ENCODE measurements at places on chromosomes 4 and X.
A peak's percentile ranks its signal among the peaks of the same experiment; 100 is the strongest.

- no peak for DNase-seq
These were observed 2.7 kb upstream of the SMIM20 start for GRCh38 chr4:25911356-25911755.

GRCh38 chr4:52001616-52002015 is 18.5 kb downstream of the LRRC66 start:
- DNase-seq, result no peak

DNA sequence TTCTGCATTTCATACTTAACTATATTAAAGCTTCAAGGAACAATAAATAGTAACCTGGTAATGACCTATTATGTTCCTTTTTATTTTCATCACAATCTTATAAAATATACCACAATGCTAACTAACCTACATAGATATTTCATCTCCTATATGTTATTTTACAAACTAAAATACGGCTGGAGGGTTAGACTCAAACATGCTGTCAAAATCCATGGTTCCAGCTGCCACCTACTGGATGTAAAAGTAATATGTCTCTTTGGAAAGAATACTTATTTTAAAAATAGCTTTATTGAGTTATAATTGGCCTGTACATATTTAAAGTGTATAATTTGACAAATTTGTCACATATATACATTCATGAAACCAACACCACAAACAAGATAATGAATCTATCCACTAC is 15.0 kb downstream of the RGN start:
- DNase-seq, result no peak

DNA sequence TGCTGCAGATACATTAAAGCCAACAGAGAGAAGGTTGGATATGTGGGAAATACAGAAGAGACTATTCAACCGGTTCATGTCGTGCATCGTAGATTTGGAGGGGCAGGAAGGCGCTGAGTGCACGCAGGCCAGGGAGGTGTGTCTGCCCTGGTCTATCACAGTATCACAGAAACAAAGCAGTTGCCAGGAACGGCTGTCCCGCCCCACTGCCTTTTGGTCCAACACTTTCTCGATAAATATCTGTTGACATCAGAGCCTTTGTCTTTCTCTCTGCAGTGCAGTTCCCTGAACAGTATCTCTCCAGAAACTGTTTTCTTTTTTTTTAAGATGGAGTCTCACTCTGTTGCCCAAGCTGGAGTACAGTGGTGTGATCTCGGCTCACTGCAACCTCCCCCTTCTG is 151.1 kb upstream of the BCOR start:
- no peak for DNase-seq

DNA sequence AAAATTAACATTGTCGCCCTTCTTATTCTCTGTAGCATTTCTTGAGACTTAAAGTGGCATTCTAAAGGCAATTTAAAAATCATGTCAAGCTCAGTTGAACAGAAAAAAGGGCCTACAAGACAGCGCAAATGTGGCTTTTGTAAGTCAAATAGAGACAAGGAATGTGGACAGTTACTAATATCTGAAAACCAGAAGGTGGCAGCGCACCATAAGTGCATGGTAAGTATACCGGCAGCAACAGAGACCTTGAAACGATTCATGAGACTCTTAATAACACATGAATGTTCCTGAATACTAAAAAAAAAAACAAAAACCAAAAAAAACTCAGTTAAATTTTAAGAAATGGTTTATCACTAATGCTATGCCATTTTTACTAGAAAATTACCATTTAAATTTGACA is 82.4 kb upstream of the HPRT1 start:
- DNase-seq, result no peak

- DNase-seq, result no peak
These were observed 15.8 kb upstream of the DHRSX start for GRCh38 chrX:2516623-2517022.

- no peak for DNase-seq
These were observed 733 bp downstream of the CCNA2 start for GRCh38 chr4:121822796-121823504.

DNA sequence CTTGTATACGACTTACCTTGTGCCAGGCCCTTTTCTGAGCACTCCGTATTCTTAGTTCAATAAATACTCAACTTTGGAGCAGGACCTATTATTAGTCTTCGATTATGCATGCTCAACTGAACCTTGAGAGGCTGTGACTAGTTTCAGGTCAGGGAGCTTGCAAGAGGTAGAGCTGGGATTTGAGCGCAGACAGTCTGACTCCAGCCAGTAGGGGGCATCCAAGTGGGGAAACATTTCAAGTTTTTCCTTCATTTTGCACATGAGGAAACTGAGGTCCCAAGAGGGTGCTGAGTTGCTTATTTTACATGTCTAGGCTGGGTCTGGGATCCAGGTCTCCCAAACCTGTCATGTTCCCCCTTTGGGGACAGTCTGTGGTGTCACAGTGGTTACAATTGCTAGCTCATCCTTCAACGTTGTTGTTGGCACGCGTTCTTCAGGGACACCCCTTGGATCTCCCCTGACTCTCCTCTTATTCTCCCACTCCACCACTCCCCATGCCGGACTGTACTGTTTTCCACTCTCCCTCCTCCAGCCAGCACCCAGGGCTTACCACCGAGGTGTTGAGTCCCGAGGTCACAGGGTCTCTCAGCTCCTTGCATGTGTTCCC is 6.7 kb upstream of the PRICKLE3 start:
- no peak for DNase-seq

GRCh38 chr4:6471307-6472007 is 957 bp downstream of the PPP2R2C start:
- no peak for DNase-seq

DNA sequence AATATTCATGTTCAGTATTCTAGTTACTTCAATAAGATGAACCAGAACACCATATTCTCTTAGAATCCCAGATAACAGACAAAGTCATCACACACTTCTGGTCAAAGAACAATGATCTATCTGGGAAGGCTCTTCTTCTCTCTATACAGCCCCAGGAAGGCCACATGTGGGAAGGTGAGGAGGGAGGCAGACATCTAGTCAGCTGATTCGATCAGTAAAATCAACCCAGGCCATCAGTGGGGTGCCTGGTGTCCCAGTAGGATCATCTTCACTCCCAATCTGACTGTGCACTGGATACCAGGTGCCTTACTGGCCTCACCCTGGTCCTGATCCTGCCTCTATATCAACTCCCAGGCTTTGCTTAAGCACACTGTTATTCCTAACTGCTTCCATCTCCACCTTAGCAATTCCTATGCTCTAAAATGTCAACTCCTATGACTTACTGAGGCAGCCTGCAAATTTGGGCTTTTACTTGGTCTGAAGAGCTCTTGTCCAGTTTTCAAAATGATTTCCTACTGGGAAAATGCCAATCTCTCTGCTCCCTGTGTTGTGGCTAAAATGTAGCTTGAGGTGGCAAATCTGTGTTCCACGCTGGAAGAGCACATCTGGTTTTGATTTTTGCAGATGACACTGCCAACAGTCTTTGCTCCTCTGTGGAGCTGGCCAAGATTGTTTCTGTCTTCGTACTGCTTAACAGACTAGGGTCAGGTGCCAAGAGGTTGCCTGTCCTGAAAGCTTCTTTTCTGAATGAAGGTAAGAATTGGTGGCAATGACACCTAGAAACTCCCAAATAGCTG is 128.7 kb downstream of the MGST2 start:
- no peak for DNase-seq

- no peak for DNase-seq
These were observed 99.0 kb downstream of the ASB9 start for GRCh38 chrX:15170927-15171326.

GRCh38 chr4:185019456-185020292 is 1.4 kb downstream of the HELT start:
- DNase-seq, result no peak

GRCh38 chr4:1368421-1369090 is 21.5 kb downstream of the UVSSA start:
- DNase-seq, result no peak

DNA sequence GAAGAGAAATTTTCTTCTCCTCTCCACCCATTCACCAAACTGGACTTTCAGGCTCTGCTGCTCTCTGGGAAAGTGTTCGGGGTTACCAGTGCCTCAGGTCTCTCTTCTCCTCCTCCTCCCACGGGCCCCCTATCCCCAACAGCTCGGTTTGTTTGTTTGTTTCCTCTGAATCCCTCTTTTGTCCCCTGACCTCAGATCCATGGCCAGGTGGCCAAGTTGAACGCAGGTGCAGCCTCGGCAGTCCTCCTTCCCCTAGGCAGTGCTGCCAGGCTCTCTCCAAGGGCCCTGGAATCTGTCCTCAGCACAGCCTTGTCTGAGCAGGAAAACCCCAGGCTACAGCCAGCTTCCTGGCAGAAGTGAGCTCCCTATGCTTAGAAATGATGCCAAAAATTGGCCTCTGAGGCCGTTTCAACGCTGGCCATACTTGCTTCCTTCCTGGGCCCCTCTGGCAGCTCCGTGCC is 60.0 kb downstream of the FHDC1 start:
- no peak for DNase-seq

- DNase-seq, result no peak
These were observed 597.6 kb upstream of the MAGEB2 start for GRCh38 chrX:29617725-29618124.

DNA sequence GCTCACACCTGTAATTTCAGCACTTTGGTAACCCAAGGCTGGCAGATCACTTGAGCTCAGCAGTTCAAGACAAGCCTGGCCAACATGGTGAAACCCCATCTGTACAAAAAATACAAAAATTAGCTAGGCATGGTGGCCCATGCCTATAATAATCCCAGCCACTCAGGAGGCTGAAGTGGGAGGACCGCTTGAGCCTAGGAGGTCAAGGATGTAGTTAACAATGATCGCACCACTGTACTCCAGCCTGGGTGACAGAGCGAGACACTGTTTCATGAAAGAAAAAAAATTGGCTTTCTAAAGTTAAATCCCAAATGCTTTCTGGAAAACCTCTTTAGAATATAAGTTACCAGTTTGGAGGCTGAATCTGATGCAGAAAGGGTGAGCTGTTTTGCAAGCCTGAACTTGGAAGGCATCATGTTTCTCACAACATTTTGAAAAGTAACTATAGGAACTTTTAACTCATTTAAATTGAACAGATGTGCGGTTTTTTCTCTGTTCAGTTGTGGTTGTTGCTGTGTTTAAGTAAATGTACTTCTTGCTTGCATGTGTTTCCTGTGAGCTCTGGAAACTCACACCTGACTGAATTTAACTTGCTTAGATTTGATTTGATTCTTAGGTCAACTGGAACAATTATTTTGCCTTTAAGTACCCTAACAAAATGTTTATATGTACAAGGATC is 39.8 kb upstream of the TMEM131L start:
- DNase-seq, result no peak

DNA sequence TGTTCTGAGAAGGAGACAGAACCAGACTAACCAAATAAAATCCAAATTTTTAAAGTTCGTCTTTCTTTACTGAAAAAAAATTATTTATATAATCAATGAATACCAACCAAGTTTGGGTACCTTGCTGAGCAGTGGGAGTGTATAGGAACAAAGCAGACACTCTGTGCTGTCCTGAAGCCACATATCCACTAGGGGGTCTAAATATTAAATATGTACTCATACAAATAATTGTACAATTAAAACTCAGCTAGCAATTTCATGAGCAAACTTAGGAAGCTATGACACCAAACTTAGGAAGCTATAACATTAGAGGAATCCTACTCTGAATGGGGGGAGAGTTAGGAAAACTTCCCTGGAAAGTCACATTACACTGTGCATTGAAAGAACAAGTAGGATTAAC is 582.0 kb upstream of the EPHA5 start:
- DNase-seq, result no peak

GRCh38 chr4:53563824-53564223 is 27.5 kb downstream of the LNX1 start:
- DNase-seq, result no peak

GRCh38 chrX:119686087-119686691 is 6.8 kb downstream of the SEPTIN6 start:
- no peak for DNase-seq

- DNase-seq, result no peak
These were observed 1.3 kb upstream of the CCNI start for GRCh38 chr4:77076889-77077635.

DNA sequence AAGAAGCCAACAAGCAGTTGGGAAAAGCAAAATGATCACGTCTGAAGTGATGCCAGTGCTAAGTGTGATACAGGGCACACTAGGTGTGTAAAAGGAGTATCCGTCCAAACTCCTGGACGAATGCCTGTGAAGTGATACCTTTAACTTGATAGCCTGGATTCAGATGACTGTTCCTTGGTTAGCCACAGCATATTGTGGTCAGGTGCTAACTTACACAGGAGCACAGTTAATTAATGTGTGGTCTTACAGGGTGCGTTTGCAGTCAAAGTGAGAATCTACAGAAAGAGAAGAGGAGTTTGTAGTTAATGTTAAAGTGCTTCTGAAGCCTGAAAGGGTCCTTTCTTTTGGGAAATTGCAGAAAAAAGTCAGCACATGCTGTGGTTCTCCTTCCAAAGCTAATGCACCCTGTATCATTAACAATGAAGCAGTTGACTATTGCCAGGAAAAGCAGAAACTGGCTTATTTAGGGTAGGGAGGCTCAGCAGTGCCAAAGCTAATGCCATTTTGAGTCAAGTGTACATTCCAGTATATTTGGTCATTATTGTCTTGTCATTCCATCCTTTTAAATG is 61.1 kb downstream of the DCLK2 start:
- DNase-seq, result no peak

- DNase-seq, result no peak
These were observed 184.1 kb downstream of the CEP135 start for GRCh38 chr4:56132835-56133234.

DNA sequence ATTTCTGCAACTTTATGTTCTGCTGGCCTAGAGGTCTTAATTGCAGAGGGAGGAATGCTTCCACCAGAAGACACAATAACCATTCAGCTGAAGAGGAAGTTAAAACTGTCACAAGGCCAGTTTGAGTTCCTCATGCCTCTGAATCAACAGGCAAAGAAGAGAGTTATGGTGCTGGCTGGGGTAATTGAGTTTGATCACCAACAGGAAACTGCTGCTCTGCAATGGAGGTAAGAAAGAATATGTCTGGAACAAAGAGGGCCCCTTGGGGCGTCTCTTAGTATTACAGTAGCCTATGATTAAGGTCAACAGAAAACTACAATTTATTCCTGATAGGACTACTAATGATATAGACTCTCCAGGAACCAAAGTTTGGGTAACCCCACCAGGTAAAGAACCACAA is 744.0 kb downstream of the FSTL5 start:
- peak; percentile 2 for DNase-seq

DNA sequence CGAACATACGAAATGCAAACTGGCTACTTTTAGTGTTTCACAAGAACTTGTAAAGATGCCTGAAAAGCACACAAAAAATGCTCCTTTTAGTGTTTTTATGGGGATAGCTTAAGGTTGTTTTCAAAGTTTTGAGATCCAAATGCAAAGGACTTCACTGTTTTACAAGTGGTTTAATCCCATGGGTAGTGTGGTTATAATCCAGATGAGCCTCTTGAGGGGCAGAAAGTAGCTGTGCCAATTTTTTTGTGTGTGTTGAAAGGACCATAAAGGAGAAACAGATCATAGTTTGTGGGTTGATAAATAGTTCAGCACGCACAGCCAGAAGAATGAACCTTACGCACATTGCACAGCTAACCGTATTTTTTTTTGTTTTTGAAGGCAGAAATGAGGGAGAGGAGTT is 126.9 kb upstream of the GIMD1 start:
- no peak for DNase-seq

Measured in NCI-H2081 treated with DMSO at 0.1 percent for 48 hours (cell line).